ENCODE measurements at places on chromosomes 2 and 18. TPM values are rescaled to one million over a fixed set of nuclear protein-coding genes. Genes with fewer than 3 reads are reported as not detected.

DNA sequence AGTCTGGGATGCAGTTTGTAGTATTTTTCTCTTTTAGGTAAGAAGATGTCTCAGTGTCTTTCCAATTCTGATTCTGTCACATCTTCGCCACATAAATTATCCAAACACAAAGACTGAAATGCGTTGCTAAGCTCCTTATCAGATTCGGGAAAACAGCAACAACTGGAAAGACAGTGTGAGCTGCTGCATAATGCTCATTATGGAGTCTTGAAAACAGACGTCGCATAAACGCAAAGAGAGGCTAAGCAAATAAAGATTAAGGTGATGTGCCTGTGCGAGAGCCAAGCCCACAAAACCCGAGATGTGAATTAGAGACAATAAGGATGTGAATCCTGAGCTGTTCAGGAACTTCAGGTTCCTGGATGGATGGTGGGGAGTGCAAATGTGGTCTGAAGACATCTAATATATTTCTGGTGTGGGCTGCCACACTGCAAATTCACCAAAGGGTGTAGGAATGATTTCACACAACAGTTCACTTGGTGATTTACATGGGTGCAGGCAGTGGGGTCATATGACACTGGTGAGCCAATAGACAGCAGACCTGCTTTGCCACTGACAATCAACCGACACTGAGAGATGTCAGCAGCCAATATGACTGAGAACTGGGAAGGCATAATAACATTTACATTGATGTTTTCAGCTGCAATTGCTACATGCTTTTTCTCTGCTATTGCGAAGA lies 195.8 kb downstream of the MTX2 start:
- H3K36me3 ChIP-seq: no peaks in the 10 kb centered on the region
- peaks cover 6% of the 10 kb centered on the region for H3K4me1 ChIP-seq
- H3K4me3 ChIP-seq: no peak overlapping the region
- peaks cover 13% of the 10 kb centered on the region for H3K27me3 ChIP-seq
- H3K27ac ChIP-seq: no peak overlapping the region
- no peak for DNase-seq

The ZNF396 gene
- total RNA-seq: 4.5 TPM

The FHOD3 gene
- 1.6 TPM for total RNA-seq

The EDAR gene
- 0.69 TPM for total RNA-seq

Measured in progenitor cell of endocrine pancreas (in vitro differentiated cells).